Stimulated activated CD4-positive, alpha-beta T cell treated with anti-CD3 and anti-CD28 coated beads, Interleukin-4, amount 100 ng/mL, for 48 hours (primary cell): ENCODE measurements at places on chromosomes 7 and 10.

DNA sequence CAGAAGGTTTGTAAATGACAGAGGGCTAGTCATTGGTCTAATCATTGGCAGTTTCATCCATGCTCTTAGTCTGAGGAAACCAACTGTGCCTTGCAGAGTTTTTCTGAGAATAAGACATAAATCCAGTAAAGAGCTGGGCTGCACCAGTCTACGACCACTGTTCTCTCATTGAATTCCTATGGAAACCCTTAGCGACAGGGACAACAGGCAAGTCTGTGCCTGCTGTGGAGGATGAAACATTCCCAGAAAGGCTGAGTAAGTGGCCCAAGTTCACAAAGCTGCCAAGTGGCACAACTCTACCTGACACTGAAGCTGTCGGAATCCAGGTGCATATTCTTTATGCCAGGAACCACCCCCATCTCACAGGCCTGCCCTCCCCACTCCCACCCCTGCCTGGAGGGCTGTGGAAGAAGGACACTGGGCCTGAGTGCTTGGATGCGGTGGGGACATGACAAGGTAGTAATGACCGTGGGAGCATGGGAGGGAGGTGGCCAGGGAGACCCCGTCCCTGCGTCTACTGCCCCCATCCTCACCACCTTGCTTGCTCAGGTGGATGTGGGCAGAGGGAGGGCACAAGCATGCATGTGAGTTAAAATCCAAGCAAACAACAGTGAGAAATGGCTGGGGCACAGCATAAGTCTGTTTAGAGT lies 58.0 kb downstream of the VSTM4 start:
- no peak for DNase-seq

DNA sequence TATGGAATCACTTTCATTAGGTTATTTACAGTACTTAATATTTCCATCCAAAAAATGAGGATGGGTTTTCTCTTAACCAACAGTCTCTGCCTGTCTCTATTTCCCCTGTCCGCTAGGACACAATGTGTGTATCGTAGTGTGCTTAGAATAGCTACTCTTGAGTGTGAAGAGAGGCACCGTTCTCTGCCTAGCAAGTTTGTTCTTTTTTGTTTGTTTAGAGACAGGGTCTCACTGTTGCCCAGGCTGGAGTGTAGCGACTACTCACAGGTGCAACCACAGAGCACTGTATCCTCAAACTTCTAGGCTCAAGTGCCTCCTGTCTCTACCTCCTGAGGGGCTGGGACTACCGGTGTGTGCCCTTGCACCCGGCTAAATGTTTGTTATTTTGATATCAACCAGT lies 121.9 kb downstream of the ANK3 start:
- DNase-seq: no peak

- DNase-seq: peak; percentile 21
These were observed 722 bp downstream of the UPF2 start for GRCh38 chr10:12041766-12042408.

GRCh38 chr10:24292304-24293293 lies 83.7 kb downstream of the KIAA1217 start:
- DNase-seq: no peak

GRCh38 chr7:131325179-131325840 lies 2.4 kb upstream of the MKLN1 start:
- DNase-seq: peak; percentile 18

DNA sequence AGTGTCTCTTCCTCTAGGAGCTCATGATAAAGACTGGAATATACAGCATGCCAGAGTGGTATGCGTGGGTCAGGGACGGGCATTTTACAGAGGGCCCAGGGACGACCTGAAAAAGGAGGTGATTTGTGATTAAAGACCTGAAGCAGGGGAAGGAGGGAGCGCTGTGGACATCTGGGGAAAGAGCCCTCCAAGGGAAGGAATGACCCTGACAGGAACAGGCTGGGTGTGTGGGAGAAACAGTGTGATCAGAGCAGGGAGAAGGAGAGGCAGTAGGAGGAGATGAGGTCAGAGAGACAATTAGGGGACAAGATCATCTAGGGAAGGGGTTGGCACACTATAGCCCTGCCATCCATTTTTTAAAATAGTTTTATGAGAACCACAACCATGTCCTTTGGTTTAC lies 3.4 kb upstream of the RASSF4 start:
- DNase-seq: no peak
